ELF-1 (cell line): ENCODE measurements at places on chromosomes 3 and 15.

DNA sequence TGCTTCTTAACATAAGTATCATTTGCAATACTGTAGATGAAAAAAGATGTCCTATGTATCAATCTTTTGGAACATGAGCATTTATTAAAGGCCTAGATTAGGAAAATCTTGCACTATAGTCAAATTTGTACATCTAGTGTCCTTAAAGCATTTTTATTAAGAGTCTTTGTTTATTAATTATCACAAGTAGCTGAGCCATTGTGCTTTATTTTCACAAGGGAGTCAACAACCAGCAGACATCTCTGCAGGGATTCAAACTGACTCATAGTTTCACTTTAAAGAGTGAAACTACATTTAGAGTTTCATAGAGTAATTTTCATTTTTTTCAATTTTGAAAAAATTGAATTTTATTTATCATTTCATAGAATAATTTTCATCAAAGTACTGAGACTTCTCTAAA, 94.5 kb upstream of the EIF1B start:
- no peak for DNase-seq

DNA sequence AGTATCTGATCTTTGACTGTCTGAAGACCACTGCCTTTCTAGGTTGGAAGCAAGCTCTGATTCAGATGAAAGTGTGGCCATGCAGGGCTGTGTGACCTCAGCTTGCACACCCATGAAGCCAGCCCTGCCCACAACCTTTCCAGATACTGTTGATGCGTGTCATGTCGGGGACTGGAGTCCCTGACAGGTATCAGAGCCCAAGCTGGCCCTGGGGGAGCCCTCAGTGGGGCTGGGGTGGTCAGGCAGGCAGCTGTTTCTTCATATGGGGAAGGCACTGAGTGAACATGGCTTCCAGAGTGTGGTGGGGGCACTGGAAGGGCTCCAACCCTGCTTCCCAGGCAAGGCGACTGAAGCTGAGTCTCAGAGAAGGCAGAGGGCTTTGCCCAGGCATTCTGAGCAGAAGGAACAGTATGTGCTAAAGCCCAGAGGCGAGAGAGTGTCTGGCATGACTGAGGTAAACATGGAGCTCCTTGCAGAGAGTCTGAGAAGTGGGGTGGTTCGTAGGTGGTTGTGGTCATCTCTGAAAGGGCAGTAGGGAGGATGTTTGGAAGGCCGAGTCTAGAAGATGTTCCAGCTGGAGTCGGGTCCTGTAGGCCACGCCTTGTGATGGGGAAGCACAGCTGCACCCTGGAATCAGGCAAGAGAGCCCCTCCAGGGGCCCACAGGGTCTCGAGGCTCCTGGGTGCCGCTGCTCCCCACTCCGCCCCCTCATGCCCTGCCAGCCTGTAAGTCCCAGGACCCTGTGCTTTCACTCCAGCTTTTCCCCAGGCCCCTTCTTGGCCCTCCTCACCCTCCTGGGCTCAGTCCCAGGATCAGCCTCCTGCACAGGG, 122.2 kb downstream of the EEFSEC start:
- no peak for DNase-seq

GRCh38 chr3:59793976-59794375, 744.2 kb upstream of the CFAP20DC start:
- no peak for DNase-seq

DNA sequence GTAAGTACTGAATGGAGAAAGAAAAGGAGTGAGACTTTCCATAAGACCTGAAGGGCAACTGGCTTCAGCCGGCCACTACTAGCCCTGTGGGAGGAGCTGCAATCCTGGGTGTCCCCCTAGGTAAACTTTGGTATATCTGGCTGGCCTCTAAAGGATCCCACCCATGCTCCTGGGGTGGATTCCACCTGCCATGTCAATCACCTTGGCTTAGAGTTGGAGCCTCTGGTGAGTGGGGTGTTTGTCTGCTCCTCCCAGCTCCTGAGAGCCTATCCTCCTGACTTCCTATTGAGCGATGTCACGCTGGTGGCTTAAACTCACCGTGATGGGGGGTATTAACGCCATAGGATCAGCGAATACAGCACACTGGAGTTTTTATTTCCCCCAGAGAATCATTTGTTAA, 2.6 kb downstream of the SPTBN5 start:
- peak; percentile 45 for DNase-seq

- DNase-seq, result no peak
Measured at GRCh38 chr15:65393091-65393490, 15.3 kb upstream of the IGDCC3 start.

- DNase-seq, result no peak
Measured at GRCh38 chr3:195081242-195081963, 189.6 kb downstream of the XXYLT1 start.

- DNase-seq, result no peak
Measured at GRCh38 chr3:11167590-11167989, 13.3 kb downstream of the HRH1 start.

- DNase-seq, result peak; percentile 84
Measured at GRCh38 chr15:77497110-77497737, 76.5 kb downstream of the HMG20A start.

DNA sequence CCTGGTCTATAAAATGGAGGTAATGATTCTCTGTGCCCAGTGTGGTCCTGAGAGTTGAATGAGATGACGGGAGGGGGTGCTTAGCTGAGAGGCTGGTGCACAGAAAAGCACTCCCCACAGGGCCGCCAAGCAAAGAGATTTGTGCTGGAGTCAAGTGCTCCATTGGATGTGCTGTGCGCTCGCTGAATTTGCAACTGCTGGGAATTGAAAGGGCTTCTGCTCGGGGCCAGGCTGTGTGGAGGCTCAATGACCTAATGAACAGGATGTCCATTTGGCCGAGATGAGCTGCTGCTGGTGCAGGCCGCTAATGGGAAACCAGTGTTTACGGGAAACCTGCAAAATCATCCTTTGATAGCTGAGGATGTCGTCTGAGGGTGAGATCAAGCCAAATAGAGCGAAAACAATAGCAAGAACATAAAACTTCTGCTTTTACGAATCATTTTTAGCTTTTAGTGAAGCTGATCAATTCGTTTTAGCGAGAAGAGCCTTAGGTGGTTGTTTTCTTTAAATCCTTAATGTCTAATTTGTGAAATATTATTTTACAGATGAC, 211.7 kb downstream of the GABRG3 start:
- DNase-seq, result no peak

- peak; percentile 88 for DNase-seq
Measured at GRCh38 chr15:88274553-88275460, 18.3 kb upstream of the NTRK3 start.

- DNase-seq, result no peak
Measured at GRCh38 chr15:65818927-65819562, 27.0 kb upstream of the DENND4A start.

DNA sequence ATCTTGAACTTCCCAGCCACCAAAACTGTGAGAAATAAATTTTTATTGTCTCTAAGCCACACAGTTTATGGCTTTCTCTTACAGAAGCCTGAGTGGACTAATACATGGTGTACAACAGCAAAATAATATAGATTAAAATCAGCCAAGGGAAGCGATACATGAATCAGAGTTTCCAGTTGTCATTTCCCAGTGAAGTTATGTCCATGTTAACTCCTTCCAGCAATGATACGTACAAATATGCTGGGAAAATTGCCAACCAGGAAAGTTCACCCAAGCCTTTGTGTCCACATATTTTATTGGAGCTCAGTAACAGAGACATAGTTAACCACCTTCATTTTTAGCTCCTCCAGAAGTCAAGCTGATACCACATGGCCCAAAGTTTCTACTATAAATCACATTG, 280.9 kb upstream of the KCNMB2 start:
- DNase-seq, result no peak

GRCh38 chr15:35857567-35858226, 311.7 kb upstream of the DPH6 start:
- no peak for DNase-seq

GRCh38 chr3:166669781-166670180, 710.3 kb downstream of the ZBBX start:
- no peak for DNase-seq

DNA sequence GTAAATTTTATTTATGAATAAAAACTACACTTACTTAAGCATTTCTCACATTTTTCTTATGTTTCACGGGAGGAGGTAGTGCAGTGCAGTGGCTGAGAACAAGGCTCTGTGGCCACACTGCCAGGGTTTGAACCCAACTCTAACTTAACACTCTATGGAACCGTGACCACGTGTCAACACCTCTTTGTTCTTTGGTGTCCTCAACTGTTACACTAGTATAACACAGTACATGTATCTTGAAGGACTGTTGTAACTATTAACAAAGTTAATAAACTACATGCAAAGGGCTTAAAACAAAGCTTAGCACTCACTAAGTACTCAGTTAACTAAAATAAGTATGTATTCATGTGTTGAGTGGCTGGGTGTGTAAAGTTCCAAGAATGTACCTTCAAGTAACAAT, 19.5 kb downstream of the CD47 start:
- DNase-seq, result no peak

- DNase-seq, result peak; percentile 64
Measured at GRCh38 chr15:70323111-70323851, 225.6 kb upstream of the TLE3 start.
